HFF-Myc (cell line): ENCODE measurements at places on chromosomes 11 and 22.

GRCh38 chr11:2294926-2295290, 6.8 kb downstream of the C11orf21 start:
- DNase-seq: no peak

GRCh38 chr11:88886796-88887195, 179.0 kb downstream of the GRM5 start:
- peak; percentile 54 for DNase-seq

DNA sequence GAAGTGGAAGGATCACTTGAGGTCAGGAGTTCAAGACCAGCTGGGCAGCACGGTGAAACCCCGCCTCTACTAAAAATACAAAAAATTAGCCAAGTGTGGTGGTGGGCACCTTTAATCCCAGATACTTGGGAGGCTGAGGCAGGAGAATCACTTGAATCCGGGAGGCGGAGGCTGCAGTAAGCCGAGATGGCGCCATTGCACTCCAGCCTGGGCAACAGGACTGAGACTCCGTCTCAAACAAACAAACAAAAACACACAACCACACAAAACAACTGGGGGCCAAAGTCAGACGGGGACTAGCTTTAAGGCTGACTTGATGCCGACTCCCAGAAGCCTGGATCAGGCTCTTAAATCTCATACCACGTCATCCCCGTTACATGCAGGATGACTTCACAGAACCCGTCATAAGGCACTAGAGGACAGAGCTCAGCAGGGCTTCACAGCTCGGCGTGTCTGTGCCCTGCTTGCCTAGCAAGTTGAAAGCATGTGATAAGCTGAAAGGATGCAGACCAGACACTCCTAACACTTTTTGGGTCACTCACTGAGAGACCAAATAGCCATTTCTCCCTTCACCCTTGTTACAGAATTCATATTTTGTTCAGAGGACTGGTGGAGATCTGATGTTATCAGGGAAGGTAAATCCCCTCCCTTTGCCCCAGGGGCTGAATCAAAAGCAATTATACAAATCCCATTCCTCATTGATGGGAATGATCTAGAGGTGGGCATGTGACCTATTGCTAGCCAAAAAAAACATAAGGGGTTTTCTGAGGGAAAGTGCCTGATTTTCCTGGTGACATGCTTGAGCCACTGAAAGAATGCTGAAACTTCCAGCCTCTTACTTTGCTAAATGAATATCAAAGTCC, 65.4 kb downstream of the GAB2 start:
- no peak for DNase-seq

- no peak for DNase-seq
Observed at GRCh38 chr11:61587951-61588727, 7.3 kb upstream of the SYT7 start.

GRCh38 chr22:47335460-47335859, 573.0 kb downstream of the TBC1D22A start:
- no peak for DNase-seq

DNA sequence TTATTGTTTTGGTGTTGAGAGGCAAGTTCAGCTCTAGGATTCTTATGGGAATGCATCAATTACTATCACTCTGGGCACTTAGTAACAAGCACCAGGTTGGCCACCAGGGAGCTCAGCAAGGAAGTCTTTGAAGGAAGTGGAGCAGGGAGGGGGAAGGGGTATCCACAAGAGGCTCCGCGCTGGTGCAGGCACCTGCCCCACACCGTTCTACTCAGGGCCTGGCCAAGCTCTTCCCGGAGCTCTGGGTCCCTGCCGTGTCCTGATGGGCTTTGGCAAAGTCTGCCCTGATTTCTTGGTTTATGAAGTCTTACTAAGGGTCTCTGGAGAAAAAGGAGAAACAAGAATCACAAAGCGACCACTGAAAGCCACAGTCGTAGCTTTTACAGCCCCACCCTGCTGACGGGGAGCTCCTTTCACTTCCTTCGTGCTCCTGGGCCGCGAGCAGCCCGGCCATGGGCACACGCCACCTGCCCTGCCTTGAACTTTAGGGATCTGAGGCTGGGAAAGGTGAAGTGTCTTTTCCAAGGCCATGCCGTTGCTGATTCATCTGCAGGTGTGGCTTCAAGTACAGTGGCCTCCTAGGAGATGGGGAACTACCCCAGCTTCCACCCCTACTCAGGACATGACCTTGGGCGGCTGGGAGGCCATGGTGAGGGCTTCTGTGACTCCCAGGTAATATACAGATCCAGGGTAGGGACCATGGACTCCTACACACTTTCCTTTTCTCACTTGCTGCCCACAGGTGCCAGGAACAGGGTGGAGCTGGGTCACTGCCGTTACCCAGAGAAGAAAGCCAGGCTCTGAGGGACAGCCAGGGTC, 15.9 kb upstream of the LRRC32 start:
- no peak for DNase-seq

DNA sequence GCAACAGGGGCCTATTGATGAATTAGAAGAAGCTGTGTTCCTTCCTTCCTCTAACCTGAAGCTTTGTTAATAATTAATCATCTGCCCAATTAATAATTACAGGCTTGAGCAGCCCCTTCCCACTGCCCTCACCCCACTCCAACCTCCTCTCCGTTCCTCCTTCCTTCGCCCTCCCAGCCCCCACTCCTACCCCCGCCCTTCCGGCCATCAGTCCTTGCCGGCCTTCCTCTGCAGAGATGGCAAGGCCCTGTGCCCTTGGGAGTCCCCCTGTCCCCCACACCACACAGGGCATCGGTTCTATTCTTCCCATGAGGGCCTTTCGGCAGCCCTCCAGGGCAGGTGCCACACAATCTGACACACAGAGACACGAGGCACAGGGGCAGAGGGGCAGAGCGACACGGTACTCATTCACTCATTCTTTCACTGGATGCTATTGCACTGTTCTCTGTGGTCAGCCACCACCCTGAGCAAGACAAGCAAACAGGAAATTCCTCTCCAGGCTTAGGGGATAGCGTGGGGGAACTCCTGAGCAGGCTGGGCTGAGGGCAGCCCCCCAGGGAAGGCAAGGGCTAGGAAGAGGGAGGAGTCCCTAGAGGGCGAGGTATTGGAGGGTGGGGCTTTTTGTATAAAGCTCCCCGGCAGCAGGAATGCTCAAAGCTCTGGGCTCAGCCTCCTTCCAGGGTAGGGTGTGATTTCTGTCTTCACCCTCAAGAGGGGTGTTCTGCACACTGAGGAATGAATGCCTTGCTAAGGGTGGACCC, 14.7 kb downstream of the MGAT3 start:
- no peak for DNase-seq

GRCh38 chr11:14443638-14444037, 56.0 kb downstream of the COPB1 start:
- DNase-seq: no peak

- no peak for DNase-seq
Observed at GRCh38 chr22:44995105-44995514, 14.7 kb downstream of the PHF21B start.
